ENCODE measurements at places on chromosomes 6 and 20.

DNA sequence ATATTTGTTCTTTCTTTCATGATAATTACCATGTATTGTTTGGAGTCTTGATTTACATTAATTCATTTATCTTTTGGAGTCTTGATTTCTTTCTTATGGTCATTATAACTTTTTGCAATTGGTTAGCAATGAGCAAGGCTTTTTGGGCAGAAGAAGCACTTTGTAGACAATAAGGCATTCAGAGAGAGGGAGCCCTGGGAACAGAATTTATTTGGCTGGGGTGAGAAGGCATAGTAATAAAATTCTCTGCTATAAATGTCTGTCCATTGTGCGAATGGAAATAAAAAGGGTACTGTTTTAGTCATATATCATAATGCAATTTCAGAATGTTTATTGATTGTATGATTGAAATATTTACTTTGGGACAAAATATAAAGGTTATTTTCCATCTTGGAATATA lies 147.0 kb downstream of the SLC35F1 start:
- no peak for DNase-seq

DNA sequence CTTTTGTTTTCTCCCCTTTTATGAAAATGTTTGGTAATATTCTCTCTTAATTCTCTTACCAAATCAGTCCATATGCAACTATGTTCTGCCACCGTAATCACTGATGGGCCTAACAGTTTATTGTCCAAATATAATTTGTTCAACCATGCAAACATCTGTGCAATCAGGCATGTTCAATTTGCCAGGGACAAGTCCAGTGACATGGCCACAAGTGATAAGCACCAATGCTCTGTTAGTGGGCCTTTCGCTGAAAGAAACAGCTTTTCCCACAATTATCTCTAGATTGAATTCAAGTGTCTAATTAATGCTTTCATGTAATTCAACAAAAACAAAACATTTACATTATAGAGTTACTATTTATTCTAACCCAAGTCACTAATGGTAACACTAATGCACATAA lies 53.3 kb downstream of the EPB41L2 start:
- DNase-seq = no peak

GRCh38 chr6:31476515-31477139 lies 21.3 kb upstream of the MICB start:
- DNase-seq = no peak

- DNase-seq = no peak
Observed at GRCh38 chr6:51182827-51183226, 364.2 kb downstream of the TFAP2B start.

- DNase-seq = no peak
Observed at GRCh38 chr6:137919837-137920730, 53.0 kb downstream of the TNFAIP3 start.

DNA sequence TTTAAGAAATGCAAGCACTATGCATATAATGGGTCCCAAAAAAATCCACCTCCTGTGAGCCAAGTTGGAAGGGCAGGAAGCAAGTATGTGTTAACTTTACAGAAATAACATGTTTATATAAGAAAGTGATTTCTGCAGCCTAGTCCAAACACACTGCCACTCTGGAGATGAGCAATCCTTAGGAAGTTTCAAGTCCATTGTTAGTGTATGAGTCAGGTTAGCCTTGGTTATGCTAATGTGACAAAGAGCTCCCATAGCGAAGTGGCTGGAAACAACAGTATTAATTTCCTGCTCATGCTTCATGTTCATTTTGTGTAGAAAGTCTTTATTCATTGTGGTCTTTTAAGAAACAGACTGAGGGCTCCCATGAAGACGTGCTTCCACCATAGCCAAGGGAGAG lies 121.4 kb downstream of the TBXT start:
- no peak for DNase-seq
